CD4-positive, alpha-beta T cell treated with Interleukin-6 for 4 hours (primary cell): ENCODE measurements at places on chromosomes 2 and 18.
A peak's percentile ranks its signal among the peaks of the same experiment; 100 is the strongest.

- no peak for DNase-seq
Measured at GRCh38 chr2:170354388-170354787, 176.4 kb downstream of the MYO3B start.

DNA sequence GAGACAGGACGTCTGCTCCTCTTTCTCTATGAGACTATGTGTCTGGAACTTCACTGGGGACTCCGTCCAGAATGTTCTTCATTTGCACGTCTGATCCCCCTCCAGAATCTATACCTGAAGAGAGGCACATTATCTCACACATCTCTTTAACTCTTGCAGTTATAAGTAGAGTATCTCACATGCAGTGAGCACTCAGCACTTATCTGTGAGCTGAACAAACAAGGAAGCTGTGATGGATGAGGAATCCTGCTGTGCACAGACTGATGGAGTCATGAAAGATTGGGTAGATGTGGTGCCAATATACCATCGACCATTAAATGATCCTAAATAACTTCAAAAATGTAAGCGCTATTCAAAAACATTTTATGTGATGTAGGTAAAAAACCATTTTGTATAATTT lies 888.3 kb upstream of the CELF4 start:
- DNase-seq = no peak

DNA sequence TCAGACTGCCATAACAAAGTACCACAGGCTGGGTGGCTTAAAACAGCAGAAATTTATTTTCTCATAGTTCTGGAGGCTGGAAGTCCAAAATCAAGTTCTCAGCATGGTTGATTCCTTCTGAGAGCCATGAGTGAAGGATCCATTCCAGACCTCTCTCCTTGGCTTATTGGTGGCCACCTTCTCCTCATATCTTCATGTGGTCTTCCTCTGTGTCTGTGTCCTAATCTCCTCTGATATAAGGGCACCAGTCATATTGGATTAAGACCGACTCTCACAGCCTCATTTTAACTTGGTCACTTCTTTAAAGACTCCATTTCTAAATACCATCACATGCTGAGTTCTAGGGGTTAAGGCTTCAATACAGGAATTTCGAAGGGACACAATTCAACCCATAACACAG lies 65.1 kb downstream of the CFAP221 start:
- DNase-seq = no peak

DNA sequence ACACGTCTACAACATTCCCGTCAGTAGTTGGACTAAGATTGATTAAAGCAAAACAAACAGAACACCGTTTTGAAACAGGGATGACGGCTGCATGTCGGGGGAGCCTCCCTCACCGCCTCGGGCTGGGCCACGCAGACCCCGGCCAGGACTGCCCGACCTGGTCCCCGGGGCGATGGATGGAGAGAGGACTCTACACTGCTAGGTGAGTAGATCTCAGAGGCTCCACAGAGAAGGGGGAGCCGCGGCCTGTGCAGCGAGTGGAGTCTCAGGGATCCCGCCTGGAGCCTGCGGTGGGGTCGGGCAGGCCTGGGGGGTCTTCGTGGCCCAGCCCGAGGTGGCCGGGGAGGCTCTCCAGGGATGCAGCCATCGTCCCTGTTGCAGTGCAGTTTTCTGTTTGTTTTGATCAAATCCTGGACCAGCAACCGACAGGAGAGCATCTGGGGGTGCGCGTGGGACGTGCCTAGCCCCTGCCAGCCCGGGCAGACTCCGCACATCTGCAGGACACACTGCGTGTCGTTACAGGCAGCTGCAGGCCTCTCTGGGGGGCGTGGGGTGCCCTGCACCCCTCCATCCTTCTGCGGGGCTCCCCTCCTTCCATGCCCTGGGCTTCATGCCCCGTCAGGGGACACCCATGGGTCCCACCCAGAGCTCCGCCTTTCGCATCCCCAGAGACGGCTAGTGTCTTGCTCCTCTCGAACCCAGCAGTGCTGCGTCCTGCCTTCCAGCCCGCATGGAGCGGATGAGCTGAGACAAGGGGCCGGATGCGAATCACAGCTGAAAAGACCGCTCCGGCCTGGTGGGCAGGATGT lies 143.6 kb downstream of the RTP5 start:
- no peak for DNase-seq

GRCh38 chr2:216903470-216903869 lies 43.6 kb upstream of the TNP1 start:
- DNase-seq = no peak

GRCh38 chr18:12599966-12600365 lies 57.9 kb downstream of the SPIRE1 start:
- no peak for DNase-seq

DNA sequence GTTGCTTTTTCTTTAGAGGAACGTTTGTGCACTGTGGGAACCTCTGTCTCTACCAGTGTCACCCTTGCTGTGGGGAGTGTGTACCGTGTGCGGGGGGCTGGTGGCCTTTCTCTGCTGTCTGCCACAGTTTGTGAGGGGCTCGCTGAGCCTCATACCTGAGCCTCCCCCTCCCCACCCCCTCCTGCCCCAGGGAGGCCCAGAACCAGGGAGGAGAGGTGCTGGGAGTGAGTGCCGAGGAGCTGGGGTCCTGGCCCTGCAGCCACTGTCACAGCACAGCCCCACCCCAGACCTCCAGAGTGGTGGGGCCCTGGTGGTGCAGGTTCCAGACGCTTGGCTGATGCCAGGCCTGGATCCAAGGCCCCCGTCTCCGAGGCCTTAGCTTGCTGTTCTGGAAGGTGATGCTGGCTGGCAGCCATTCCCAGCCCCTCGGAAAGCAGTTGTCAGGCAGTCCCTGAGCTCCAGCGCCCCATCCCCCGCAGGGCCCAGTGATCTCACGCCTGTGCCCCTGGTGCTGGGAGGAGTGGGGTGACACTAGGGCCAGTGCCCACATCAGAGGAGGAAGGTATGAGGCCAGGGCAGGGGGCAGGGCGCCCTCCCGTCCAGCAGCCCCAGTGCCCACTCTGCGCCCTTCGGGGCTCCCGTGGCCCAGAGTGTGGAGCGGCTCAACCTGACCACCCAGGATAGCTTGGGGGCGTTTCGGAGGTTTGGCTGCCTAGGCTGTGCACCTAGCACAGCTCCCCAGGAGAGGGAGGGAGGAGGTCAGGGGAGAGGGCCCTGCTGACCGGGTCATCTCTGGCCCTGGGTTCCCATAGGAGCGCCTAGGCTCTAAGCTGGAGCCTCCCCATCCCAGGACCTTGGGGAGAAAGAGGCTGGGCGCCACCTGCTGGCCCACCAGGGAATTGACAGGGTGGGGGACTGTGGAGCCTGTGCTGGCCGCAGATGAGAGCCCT lies 53.0 kb upstream of the ALPP start:
- peak; percentile 59 for DNase-seq

DNA sequence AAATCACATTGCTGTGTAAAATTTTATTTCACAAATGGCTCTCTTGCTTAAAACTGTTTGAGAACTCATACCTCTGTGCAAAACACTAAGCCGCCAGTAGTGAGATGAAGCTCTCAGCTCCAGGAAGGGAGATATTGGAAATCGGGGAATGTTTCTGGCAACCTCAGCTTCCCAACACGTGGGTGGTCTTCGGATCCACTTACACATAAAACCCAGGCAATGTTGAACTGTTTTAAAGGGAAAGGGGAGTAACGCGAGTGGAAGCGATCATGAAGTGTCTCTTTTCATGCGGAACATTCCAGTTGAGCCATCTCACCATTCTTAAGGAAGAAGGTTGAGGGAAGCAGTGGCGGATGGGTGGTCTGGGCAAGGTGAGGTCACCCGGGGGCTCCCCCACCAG lies 136.8 kb downstream of the ASB1 start:
- DNase-seq = no peak

DNA sequence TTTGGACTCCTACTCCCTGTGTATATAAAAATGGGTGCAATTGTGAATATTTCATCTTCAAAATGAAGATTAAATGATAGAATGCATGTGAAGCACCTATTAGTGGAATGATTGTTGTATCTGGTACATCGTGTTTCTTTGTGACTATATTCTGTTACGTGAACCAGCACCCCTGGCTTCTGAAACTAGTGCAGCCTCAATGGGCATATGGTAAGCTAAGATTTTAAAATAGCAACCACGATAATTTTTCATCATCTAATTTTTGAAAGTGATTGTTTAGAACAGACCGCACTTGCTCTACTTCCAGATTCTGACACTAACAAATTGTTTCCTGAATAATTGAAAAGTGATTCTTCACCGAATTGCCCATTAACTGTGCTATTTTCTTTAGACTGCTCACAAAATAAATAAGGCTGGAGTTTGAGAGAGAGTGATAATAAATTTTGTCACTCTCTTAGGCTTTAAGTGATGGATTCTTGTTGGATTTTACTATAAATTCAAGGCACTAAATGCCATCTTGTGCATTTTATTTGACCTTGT lies 806.1 kb upstream of the LRATD1 start:
- no peak for DNase-seq

- DNase-seq = no peak
Measured at GRCh38 chr2:174248998-174249592, 763 bp upstream of the OLA1 start.

- peak; percentile 7 for DNase-seq
Measured at GRCh38 chr2:39620067-39620466, 45.6 kb upstream of the TMEM178A start.

GRCh38 chr18:63949068-63949737 lies at the start of gene HMSD:
Gene HMSD (plus strand): TSS chr18:63949301. CDS start chr18:63953456, 4,155 bp downstream.
- peak; percentile 52 for DNase-seq

- DNase-seq = no peak
Measured at GRCh38 chr18:39843546-39843945, 2111.5 kb upstream of the PIK3C3 start.

DNA sequence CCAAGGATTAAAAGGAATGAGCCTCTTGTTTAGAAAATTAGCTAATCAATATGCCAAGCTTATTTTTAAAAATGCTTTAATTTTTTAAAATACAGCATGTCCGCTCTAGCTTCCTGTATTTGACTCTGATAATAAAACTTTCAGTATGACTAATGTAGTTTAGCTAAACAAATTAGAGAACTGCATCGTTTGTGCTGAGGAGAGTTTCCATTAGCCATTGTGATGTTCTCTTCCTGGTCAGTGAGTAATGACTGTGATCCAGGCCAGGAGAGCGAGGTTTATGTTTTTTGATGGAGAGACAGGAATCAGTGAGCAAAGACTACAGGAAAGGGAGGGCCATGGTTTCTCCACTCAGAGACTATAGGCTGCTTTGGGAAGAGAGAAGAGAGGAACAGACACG lies 237.2 kb upstream of the ETAA1 start:
- no peak for DNase-seq

- no peak for DNase-seq
Measured at GRCh38 chr2:162379719-162380580, 36.0 kb downstream of the GCA start.

DNA sequence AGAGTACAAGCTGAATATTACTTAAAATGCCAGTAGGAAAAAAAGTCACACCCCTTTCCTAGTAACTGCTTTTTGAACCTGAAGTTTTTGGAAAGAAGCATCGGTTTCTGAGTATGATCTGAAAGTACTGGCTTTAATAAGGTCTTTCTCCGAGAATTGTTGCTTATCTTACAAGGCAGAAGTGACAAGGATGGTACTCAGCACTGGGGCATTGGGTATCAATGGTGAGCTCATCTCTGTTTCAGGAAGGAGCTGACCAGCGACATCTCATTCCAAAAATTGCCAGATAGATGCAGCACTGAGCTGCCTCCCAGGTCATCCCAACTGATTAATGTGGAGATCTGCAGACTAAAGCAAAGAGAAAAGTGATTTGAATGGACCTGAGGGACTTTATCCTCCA lies 85.4 kb downstream of the FMNL2 start:
- DNase-seq = no peak

- no peak for DNase-seq
Measured at GRCh38 chr2:64832936-64833335, 156.3 kb upstream of the SLC1A4 start.

DNA sequence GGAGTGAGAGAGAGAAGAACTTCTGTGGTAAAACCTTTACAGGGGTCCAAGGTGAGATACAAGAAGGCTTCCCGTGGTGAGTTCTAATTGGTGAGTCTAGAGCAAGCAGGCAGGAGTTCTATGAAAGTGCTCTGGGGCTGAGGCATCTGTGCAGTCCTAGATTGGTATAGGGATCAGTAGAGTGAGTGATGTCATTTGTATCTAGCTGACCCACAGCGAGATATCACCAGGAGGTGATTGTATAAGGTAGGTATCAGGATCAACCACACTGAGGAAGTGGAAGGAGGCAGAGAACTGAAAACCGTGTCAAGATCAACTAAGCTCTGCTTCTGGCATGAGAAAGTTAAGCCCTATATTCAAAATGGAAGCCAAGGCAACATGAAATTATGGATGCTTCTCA lies 1648.9 kb upstream of the TMEFF2 start:
- no peak for DNase-seq
